ENCODE measurements at places on chromosomes 1 and 21.

DNA sequence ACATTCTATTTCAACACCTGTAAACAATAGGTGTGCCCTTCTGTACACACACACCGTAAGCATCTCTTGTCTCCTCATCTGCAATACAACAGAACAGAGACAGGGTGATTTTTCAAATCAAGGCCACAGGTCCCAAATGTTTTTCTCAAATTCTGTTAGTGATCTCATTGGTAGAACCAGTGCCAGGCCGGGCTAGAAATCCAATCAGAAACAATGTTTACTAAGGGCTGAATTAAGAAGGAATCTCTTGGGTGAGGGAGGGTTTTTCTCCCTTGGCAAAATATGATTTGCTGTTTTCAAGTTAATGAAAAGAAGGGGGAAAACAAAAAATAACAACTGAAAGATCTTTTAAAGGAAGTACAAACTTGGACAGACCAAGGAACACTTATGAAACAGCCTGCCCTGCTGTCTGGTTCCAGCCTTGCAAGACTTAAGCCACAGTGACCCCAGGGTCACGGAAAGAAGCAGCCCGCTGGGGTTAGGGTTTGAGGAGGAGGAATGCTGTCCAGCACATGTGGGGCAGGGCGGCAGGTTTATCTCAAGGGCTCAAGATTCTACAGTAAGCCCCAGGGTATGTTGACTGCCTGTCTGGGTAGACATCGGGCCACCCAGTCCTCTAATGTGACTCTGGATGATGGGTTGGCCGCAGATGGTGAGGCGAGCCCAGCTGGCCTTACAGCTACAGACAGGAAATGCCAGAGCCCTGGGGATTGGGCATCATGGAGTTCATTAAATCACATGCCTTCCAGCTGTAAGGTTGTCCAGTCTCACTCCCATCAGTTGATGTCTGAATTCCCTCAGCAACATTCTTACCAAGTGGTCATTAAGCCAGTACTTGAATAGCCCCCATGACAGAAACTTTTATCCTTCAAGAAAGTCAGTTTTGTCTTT is 73.3 kb upstream of the SLC44A3 start:
- no peak for DNase-seq

- DNase-seq = no peak
These were observed 121.5 kb upstream of the SOD1 start for GRCh38 chr21:31537872-31538576.

GRCh38 chr1:171852272-171852671 is 11.0 kb downstream of the DNM3 start:
- no peak for DNase-seq

DNA sequence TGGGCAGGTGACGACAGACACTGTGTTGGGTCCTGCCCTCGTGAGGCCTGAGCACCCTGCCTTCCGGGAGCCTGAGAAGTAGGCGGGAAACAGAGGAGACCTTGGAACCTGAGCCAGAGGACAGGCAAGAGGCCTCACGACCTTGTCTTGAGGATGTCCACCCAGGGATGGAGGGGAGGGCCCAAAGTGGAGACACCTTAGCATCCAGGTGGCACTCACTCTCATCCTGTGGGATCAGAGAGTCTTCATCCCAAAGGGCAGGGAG is 347.2 kb downstream of the NPHP4 start:
- DNase-seq = no peak

DNA sequence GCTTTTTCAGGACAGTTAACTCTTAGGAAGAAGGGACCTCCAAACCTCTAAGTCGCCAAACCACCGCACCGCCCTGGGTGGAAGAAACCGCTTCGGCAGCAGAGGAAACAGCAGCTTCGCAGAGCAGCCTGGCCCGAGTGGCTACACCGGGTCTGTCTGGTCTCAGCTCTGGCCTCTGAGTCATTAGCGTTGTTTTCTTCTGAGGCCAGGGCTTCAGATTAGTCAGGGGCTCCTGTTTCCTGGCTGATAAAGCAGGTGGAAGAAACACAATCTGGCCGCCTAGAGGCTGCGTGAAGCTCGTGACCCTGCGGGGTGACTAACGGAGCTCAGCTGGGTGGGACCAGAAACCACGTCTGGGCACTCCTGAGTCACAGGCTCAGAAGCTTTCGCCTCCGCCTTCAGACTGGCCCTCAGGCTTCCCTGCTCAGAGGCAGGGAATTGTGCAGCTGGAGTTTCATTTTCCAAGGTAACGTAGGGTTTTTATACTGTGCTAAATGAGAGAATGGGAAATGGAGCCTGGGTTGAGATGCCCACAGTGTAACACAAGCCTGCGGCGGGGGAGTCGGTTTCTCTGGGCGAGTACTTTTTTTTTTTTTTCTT is 44.9 kb downstream of the CHAF1B start:
- no peak for DNase-seq

Measured in NCI-H1930 (cell line).